ENCODE measurements at places on chromosomes 7 and 10. TPM values are rescaled to one million over a fixed set of nuclear protein-coding genes. Genes with fewer than 3 reads are reported as not detected.

The MMRN2 gene
- 60.3 TPM for total RNA-seq

- no peaks in the 10 kb centered on the region for H3K27me3 ChIP-seq
- H3K36me3 ChIP-seq = no peaks in the 10 kb centered on the region
- no peak overlapping the region for H3K27ac ChIP-seq
- no peak for DNase-seq
Measured at GRCh38 chr10:88974012-88974411, 16.6 kb upstream of the FAS start.

DNA sequence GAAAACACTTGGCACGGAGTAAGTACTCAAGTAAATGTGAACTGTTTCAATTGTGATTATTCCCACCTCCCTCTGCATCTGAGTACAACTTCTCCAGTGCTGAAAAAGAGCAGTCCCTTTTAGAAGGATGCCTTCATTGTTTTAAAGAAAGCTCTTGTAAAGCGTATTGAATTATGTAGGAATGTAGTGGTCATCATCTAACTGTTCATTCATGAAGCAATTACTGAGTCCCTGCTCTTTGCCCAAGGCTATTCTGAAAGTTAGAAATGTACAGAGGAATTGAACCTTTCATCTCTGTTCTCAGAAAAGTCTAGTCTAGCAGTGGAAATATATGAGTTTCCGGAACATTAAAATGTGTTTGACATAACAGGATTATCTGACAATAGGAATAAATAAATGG is 127.8 kb downstream of the CACNB2 start:
- H3K36me3 ChIP-seq = no peaks in the 10 kb centered on the region
- H3K27ac ChIP-seq = no peak overlapping the region
- H3K4me3 ChIP-seq = no peak overlapping the region
- DNase-seq = no peak

The HOXA4 gene
- 0.80 TPM for total RNA-seq

The H2BK1 gene
- total RNA-seq = not detected

The ARF5 gene
- total RNA-seq = 154 TPM

The ASB10 gene
- total RNA-seq = not detected

The LRRC18 gene
- total RNA-seq = not detected

The CFTR gene
- total RNA-seq = 1.3 TPM

- no peaks in the 10 kb centered on the region for H3K36me3 ChIP-seq
- H3K27me3 ChIP-seq = no peaks in the 10 kb centered on the region
- no peak overlapping the region for H3K27ac ChIP-seq
- DNase-seq = no peak
- no peak overlapping the region for H3K4me3 ChIP-seq
Measured at GRCh38 chr10:128339753-128340152, 213.5 kb upstream of the MKI67 start.

The PTPRE gene
- total RNA-seq = 25.6 TPM

DNA sequence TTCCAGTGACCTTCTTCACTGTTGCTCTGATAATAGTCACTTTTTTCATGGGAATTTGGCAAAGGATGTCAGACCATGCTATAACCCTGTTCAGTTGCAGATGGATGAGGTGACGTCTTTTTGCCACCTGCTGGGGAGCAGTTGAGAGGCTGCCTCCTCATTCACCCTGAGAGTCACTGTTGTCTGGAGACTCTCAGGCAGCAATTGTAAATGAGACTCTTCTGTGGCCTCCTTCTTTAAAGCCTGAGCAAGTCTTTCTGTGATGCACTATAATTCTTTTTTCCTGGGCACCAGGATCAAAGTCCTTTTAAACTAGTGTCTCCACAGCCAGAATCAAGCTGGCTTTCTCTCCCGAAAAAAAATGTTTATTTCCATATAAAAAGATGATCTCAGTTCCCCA is 345.1 kb downstream of the ARL4A start:
- no peak overlapping the region for H3K4me3 ChIP-seq
- DNase-seq = no peak
- no peaks in the 10 kb centered on the region for H3K36me3 ChIP-seq
- H3K27me3 ChIP-seq = no peaks in the 10 kb centered on the region
- no peaks in the 10 kb centered on the region for H3K4me1 ChIP-seq

GRCh38 chr10:15491856-15492642 is 121.0 kb upstream of the FAM171A1 start:
- H3K27me3 ChIP-seq = no peaks in the 10 kb centered on the region
- DNase-seq = no peak
- no peaks in the 10 kb centered on the region for H3K4me1 ChIP-seq
- H3K36me3 ChIP-seq = no peaks in the 10 kb centered on the region
- no peak overlapping the region for H3K27ac ChIP-seq

DNA sequence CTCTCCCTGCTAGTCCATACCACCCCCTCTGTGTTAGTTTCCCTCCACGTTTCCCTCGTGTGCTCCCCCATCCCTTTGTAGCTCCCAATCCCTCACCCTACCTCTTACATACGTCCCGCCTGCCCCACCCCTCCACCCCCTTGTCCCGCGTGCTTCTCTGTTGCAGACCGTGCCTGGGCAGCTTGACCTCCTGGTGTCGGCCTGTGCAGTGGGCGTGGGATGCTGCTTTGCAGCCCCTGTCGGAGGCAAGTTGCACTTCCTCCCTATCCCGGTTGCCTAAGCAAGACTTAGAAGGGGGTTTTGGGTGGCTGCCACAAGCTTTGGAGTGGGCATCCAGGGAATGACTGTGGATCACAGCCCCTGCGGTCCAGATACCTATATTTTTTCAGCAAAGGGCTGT is 7.7 kb downstream of the CLCN1 start:
- H3K4me1 ChIP-seq = peaks cover 4% of the 10 kb centered on the region
- no peak for DNase-seq
- no peak overlapping the region for H3K4me3 ChIP-seq
- H3K27me3 ChIP-seq = no peaks in the 10 kb centered on the region
- no peaks in the 10 kb centered on the region for H3K36me3 ChIP-seq
- no peak overlapping the region for H3K27ac ChIP-seq

DNA sequence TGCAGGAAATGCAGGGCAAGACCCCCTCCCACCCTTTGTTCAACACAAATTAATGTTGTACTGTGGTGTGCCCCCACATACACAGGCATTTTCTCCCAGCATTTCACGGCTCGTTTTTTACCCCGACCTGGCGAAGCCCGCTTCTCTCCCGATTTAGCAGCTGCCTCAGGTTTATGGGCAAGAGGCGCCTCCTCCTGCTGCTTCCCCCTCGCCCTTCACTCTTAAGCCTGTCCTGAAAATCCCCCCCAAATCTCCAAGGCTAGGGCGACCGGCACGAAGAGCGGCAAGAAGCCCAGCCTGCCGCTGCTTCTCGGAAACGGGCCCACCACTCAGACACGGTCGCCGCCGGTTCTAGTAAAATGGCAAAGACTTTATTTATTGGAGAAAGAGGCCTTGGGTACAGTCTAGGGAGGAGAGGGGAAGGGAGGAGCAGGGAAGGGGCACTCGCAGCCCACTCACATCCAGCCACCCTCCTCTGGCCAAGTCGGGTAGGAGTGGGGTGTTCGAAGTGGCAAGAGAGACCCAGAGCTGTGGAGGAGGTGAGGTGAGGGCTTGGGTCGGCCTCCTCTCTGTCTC is 3.3 kb downstream of the LBX1 start:
- H3K27me3 ChIP-seq = peaks cover 21% of the 10 kb centered on the region
- H3K4me3 ChIP-seq = peak overlapping the region; percentile 22
- no peak for DNase-seq

DNA sequence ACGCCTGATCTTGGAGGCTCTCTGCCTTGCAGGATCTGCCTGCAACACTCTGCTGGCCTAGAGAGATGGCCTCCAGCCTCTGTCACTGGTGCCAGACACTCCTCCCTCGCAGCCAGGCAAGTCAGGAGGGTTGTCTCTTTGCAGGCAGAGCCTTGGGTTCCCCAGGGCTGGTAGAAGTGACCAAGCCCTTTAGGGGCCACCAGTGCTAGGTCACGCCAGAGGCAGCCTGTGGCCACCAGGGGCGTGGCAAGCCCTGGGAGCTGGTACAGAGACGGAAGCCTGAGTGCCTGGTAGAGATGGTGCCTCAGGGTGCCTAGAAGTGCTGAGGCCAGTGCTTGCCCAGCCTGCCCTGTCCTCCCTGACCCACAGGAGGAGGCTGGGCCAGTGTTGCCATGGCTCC is 9.1 kb downstream of the ADCYAP1R1 start:
- no peak overlapping the region for H3K27ac ChIP-seq
- H3K4me3 ChIP-seq = no peak overlapping the region
- H3K4me1 ChIP-seq = no peaks in the 10 kb centered on the region
- H3K27me3 ChIP-seq = no peaks in the 10 kb centered on the region

- no peak for DNase-seq
- H3K27ac ChIP-seq = no peak overlapping the region
- H3K36me3 ChIP-seq = no peaks in the 10 kb centered on the region
Measured at GRCh38 chr7:6268023-6268900, 4.2 kb downstream of the CYTH3 start.

GRCh38 chr10:92011560-92012214 is 88.1 kb downstream of the BTAF1 start:
- H3K4me1 ChIP-seq = no peaks in the 10 kb centered on the region
- no peaks in the 10 kb centered on the region for H3K27me3 ChIP-seq
- H3K36me3 ChIP-seq = peaks cover 7% of the 10 kb centered on the region
- no peak for DNase-seq
- H3K27ac ChIP-seq = no peak overlapping the region

GRCh38 chr10:55397777-55398496 is 596.9 kb upstream of the PCDH15 start:
- H3K4me3 ChIP-seq = no peak overlapping the region
- no peaks in the 10 kb centered on the region for H3K36me3 ChIP-seq
- no peaks in the 10 kb centered on the region for H3K27me3 ChIP-seq
- H3K4me1 ChIP-seq = no peaks in the 10 kb centered on the region

GRCh38 chr10:119252051-119252465 is 44.7 kb downstream of the GRK5 start:
- H3K27me3 ChIP-seq = no peaks in the 10 kb centered on the region
- no peak for DNase-seq
- H3K27ac ChIP-seq = peak overlapping the region; percentile 84
- H3K4me1 ChIP-seq = no peaks in the 10 kb centered on the region
- no peaks in the 10 kb centered on the region for H3K36me3 ChIP-seq
- no peak overlapping the region for H3K4me3 ChIP-seq

DNA sequence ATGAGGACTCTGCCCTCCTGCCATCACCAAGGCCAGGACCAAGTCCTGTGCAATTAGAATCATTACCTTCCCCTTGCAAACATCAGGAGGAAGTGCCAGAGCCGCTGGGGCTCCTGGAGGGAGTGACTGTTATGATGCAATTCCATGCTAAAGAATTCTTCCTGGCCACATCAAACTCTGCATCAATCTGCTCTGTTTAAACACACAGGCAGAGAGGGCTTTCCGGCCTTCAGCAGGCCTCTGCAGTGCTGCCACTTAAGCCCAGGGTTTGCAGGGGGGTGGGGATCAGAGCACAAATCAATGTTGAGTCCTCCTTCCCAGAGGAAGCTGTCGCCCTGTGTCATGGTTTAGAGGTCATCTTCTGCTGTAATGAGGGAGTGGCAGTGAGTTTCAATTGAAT is 58.1 kb downstream of the CTBP2 start:
- no peak overlapping the region for H3K27ac ChIP-seq
- no peaks in the 10 kb centered on the region for H3K4me1 ChIP-seq
- H3K36me3 ChIP-seq = no peaks in the 10 kb centered on the region
- H3K27me3 ChIP-seq = no peaks in the 10 kb centered on the region

The AKR1E2 gene
- total RNA-seq = 12.1 TPM

GRCh38 chr10:103838862-103839518 is 16.4 kb downstream of the SH3PXD2A start:
- DNase-seq = no peak
- H3K4me1 ChIP-seq = peaks cover 5% of the 10 kb centered on the region
- no peaks in the 10 kb centered on the region for H3K27me3 ChIP-seq
- no peaks in the 10 kb centered on the region for H3K36me3 ChIP-seq
- H3K4me3 ChIP-seq = no peak overlapping the region

- no peaks in the 10 kb centered on the region for H3K36me3 ChIP-seq
- H3K4me1 ChIP-seq = no peaks in the 10 kb centered on the region
- peaks cover 4% of the 10 kb centered on the region for H3K27me3 ChIP-seq
- no peak overlapping the region for H3K4me3 ChIP-seq
- DNase-seq = no peak
- H3K27ac ChIP-seq = no peak overlapping the region
Measured at GRCh38 chr10:26222563-26222962, 6.0 kb downstream of the GAD2 start.
